Naive thymus-derived CD8-positive, alpha-beta T cell (primary cell): ENCODE measurements at places on chromosomes 5 and 9. TPM values are rescaled to one million over a fixed set of nuclear protein-coding genes. Genes with fewer than 3 reads are reported as not detected.

The DBH gene
- not detected for total RNA-seq

The KYAT1 gene
- 15.9 TPM for total RNA-seq

The N4BP3 gene
- 7.0 TPM for total RNA-seq

The NPR3 gene
- not detected for total RNA-seq

The IL13 gene
- not detected for total RNA-seq

The TMCO6 gene
- total RNA-seq = 46.3 TPM

The TEX48 gene
- not detected for total RNA-seq

The ZFP62 gene
- total RNA-seq = 74.4 TPM
